ENCODE measurements at places on chromosomes 5 and 9.

- DNase-seq: no peak
Observed at GRCh38 chr9:37995348-37995737, 73.7 kb downstream of the SHB start.

GRCh38 chr9:115200711-115201505 is 83.0 kb upstream of the TNC start:
- no peak for DNase-seq

DNA sequence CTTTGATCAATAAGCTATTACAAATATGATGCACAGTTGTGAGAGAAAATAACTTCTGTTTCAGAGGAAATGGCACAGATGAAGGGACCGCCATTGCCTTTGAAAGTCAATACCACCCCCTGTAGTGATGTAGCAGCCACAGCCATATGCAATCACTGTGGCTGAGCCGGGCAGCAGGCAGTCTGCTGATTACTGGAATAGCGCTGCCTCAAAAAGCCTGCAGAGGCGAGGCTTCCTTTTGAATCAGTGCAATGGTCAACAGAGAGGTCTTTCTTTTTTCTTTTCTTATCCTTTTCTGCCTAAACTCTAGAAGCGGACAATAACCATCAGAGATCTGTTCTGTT is 265.1 kb upstream of the TAS2R1 start:
- DNase-seq: no peak

DNA sequence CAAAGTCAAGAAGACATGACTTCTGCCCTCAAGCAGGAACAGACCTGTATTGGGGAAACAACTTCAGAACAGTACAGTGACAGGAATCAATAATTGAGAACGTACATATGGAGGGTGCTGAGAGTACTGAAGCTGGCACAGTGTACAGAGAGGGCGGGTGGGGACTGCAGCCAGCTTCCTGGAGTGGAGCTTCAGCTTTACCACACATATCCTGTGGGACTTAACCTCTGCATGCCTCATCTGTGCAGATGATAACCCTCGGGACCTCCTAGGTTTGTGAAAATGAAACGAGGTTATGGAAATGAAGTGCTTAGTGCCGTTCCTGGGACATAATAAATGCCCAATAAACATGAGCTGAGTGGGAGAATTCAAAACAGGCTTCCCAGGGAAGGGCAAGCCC is 22.1 kb upstream of the RARS1 start:
- no peak for DNase-seq

- no peak for DNase-seq
Observed at GRCh38 chr5:142785206-142785605, 15.0 kb downstream of the ARHGAP26 start.

- no peak for DNase-seq
Observed at GRCh38 chr9:2764353-2764752, 47.0 kb downstream of the KCNV2 start.

DNA sequence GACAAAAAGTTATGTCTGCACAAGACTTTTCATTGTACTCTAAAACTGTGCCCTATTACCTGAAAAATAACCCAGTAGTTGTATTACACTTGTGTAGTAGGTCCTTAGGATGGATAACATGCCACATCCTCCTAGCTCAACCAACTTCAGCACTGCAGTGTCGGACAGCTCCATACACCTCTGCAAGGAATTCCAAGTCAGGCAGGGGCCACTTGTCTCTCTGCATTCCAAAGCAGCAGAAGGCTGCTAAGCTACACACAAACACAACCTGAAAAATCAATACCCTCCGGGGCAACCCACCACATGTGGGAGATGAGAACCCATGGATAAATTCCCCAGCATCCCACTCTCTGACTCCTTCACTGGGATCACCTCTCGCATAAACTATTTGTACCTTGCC is 50.2 kb downstream of the MED10 start:
- no peak for DNase-seq

DNA sequence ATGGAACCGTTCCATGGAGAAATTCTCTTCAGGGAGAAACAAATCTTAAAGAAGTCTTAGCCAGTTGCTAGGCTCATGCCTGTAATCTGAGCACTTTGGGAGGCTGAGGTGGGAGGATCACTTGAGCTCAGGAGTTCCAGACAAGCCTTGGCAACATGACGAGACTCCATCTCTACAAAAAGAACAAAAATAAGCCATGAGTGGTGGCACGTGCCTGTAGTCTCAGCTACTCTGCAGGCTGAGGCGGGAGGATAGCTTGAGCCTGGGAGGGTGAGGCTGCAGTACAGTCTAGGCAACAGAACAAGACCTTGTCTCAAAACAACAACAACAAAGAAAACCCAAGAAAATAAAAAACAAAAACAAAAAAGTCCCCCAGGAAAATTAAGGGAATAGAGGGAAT is 8.2 kb downstream of the HSPB3 start:
- no peak for DNase-seq

GRCh38 chr5:129481161-129481560 is 21.1 kb downstream of the ADAMTS19 start:
- no peak for DNase-seq

DNA sequence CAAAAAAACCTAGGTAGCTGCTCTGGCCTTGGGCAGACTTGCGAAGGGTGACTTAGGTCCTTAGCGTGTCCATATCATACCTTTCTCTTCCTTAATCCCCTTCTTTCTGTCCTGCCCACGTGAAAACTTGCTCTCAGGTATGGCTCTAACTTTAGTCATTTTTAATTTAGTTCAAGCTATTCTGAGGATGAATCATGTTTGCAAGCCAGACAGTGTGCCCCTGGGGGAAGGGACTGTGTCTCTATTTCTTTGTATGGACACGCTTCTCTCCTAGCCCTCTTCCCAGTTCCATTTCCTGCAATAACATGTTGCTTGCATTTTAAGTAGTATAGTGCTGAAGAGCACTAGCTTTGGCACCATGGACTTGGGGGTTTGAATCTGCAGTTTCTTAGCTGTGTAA is 120.6 kb downstream of the PTTG1 start:
- no peak for DNase-seq

DNA sequence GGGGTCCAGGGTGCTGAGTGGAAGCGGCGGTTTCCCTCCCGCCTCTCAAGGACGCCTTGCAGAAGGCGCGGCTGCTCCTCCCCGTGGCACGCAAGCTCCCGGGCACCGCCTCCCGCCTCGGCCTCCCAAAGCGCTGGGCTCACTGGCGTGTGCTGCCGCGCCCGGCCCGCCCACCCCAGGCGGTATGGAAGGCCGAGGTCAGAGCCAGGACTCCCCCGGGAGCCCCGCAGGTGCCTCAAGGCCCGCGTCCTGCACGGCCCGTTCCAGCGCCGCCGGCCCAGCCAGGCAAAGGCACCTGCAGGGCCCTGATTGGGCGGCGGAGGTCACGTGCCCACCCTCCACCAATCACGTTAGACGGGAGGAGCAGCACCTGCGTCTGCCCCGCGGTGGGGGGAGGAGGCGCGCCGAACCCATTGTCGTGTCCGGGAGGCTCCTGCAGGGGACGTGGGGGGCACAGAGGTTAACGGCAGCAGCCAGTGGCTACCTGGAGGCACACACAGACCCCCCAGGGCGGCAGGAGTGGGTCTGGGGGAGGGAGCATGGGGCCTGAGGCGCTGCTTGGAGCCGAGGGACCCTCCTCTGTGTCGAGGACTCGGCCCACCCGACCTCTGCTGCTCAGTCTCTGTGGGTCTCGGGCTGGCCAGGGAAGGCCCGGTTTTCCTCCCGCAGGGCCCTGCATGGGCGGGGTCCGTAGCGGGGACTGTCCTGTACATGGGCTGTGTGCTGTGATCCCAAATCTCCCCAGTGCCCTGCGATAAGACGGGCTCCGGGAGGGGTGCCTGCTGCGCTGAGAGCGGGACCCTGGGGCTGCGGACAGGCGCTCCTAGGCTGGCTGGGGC is 2.0 kb upstream of the LCN12 start:
- DNase-seq: peak; percentile 77

- DNase-seq: no peak
Observed at GRCh38 chr5:8729437-8729836, 816.4 kb downstream of the SEMA5A start.

GRCh38 chr9:70020217-70020616 is 23.4 kb upstream of the MAMDC2 start:
- DNase-seq: no peak

DNA sequence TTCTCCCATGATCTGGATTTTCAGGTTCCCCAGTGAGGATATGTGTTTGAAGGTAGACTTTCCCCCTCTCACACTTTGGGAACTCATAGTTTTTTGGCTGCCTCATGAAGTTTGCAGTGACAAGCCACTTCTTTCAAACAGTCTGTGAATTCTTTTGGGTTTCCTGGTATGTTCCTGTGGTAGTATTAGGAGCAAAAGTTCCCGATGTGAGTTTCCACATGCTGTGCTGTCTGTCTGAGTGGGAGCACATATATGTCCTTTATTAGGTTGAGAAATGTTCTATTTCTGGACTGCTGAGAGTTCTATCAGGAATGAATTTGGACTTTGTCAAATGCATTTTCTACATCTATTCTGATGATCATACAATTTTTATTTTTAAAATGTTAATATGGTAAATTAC is 273.2 kb upstream of the TARS1 start:
- DNase-seq: no peak

DNA sequence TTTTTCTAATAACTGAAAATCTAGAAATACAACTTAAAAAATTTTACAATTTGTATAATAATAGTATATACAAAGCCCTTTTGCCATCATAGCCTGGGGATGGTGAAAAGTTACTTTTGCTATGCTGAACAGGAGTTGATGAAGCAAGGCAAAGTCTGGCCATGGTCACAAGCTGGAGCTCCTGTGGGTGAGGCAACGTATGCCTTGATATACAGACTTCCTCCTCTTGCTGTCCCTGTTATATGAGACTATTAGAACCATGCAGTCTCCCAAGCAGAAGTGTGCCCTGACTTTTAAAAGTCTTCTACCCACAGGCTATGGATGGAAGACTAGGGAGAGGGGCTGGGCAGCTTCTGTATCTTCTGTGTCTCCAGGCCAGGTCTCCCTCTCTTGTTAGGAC is 15.7 kb downstream of the FAM151B start:
- DNase-seq: no peak

DNA sequence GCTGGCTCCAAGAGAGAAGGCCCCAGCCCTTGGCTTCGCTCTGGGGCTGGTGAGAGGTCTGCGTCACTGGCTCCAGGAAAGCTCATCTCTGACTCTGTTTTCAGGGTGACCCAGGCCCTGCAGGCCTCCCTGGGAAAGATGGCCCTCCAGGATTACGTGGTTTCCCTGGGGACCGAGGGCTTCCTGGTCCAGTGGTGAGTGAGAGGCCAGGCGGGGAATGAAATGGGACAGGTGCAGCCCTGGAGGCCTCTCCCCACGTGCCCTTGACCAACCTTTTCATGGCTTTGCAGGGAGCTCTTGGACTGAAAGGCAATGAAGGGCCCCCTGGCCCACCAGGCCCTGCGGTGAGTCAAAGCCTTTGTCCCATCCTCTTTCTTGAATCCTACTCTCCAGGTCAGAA is 75.7 kb upstream of the FCN2 start:
- DNase-seq: no peak

DNA sequence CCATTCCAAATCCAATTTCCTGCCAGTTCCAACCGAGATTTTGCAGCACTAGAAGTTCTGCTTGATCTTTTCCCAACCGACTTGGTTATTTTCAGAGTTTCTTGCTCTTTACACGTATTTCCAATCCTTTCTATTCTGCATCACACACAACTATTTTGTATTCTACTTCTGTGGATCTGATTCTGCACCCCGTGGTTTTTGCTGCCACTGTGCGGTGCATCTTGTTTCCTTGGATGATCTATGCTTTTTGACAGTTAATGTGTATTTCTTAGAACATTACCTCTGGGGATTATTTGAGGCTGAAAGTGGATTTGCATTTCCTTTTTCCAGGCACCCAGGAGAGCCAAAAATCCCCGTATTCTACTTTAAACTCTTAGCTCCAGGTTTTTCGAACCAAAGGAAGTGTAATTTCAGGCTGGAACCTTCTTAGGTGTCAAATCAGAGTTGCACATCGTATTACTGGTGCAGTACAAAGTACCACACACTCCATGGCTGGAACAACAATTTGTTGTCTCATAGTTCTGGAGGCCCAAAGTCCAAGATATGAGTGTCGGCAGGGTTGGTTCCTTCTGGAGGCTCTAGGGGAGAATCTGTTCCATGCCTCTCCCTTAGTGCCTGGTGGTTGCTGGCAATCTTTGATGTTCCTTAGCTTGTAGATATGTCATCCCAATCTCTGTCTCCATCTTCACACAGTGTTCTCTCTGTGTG is 14.7 kb upstream of the SARDH start:
- DNase-seq: no peak

DNA sequence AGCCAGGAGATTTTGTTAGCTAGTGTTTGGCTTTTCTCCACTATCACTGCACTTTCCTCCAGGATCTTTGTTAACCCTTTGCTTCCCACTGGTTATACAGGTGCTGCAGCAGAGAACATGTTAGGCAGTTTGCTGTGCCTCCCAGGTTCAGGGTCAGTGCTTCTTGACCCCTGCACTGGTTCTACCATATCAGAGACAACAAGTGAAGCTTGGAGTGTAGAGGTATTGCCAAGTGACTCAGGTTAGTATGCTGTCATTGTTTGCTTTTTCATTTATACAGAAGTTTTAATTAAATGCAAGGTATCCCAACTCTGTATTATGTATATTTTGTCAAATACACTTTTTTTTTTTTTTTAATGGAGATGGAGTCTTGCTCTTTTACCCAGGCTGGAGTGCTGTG is 68.4 kb downstream of the GAPVD1 start:
- no peak for DNase-seq

- no peak for DNase-seq
Observed at GRCh38 chr9:99040911-99041582, 63.9 kb upstream of the TGFBR1 start.

DNA sequence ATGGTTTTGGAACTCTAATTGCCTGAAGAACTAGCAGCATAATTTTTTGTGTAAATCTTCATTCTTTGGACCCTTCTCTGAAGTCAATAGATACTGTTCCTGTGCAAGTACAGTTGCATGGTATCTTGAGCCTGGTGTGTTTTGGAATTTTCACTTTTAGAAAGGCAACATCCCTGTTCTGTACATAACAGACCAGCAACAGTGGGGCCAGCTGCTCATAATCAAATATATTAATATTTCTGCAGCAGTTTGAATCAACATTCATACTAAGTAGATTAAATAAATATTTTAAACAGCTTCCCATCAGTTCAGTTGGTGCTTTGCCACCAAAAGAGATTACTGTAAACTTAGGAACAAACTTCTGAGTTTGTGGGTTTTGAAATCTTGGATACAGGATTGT is 97.9 kb downstream of the CD180 start:
- no peak for DNase-seq

GRCh38 chr5:33841891-33842290 is 49.9 kb downstream of the ADAMTS12 start:
- no peak for DNase-seq

DNA sequence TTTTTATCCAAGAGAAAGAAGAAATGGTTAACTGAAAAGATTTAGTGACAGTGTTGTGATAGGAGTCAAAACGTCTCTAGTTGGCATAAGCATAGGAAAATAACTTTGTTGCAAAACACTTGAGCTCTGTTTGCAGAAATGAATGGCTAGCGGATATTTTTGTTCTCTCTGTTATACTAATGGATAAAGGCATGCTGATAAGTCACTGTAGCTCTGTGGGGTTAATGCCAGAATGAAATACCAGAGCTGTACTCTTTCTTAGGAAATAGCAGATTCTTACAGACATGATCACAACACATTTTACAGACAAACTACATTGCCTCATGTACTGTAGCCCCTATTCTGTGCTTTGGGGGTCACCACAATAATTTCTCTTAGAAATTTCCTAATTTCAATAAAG is 202.8 kb downstream of the DMRTA1 start:
- no peak for DNase-seq

All from NCI-H526 (cell line).